ENCODE measurements at places on chromosomes 13 and 19. TPM values are rescaled to one million over a fixed set of nuclear protein-coding genes. Genes with fewer than 3 reads are reported as not detected.

The SYNE4 gene
- 2.4 TPM for total RNA-seq

The GPC5 gene
- 0.14 TPM for total RNA-seq

DNA sequence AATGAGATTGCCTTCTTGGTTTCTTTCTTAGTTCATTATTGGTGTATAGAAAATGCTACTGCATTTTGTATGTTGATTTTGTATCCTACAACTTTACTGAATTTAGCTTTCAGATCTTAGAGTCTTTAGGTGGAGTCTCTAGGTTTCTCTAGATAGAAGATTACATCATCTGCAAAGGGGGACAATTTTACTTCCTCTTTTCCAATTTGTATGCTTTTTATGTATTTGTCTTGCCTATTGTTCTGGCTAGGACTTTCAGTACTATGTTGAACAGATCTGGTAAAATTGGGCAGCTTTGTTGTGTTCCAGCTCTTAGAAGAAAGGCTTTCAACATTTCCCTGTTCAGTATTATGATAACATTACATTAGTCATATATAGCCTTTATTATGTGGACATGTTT is 101.0 kb upstream of the SPRY2 start:
- no peaks in the 10 kb centered on the region for H3K4me1 ChIP-seq
- no peak overlapping the region for H3K4me3 ChIP-seq
- H3K27me3 ChIP-seq: no peaks in the 10 kb centered on the region
- no peaks in the 10 kb centered on the region for H3K36me3 ChIP-seq
- H3K27ac ChIP-seq: no peak overlapping the region

GRCh38 chr13:46632176-46632575 is 79.2 kb downstream of the LRCH1 start:
- H3K4me3 ChIP-seq: no peak overlapping the region
- no peak overlapping the region for H3K27ac ChIP-seq
- no peaks in the 10 kb centered on the region for H3K27me3 ChIP-seq
- no peak for DNase-seq

All from activated CD8-positive, alpha-beta T cell treated with anti-CD3 and anti-CD28 coated beads for 36 hours (primary cell).